ENCODE measurements at places on chromosomes 7 and 10.

DNA sequence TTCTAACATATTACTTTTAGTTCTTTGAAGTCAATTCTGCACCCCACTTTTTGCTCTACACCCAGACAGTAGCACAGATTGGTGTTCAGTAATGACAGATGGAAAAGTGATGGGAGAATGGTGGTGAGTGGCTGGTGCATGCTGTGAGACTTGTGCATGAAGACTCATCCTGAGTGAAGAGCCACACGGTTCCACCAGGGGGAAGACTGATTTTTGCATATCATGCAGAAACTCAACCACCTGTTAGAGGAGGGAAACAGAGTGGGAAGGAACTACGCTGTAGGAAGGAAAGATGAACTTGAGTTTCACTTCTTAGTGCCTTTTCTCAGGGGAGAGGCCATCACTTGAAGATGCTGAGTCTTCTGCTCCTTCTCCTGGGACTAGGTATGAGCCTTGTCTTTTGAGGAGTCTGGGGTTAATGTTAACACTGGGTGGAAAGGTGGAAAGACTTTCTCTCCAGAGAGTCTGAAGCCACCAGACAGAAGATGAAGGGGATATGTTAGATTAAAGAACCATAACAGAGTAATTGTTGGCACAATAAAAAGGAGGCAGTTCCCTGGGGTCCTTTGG, 9.3 kb upstream of the PRSS1 start:
- DNase-seq, result no peak

GRCh38 chr7:78066599-78066998, 268.0 kb downstream of the PHTF2 start:
- DNase-seq, result no peak

DNA sequence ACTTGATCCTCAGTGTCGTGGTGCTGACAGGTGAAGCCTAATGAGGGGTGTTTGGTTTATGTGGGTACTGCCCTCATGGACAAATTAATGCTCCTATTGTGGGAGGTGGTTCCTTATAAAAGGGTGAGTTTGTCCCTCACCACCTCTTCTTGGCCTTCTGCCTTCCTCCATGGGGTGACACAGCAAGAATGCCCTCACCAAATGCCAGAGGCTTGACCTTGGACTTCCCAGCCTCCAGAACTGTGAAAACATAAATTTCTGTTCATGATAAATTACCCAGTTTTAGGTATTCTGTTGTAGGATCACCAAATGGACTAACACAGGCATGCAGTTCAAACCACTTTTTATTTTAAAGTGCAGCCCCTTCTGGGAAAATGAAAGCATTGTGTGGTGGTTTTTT, 39.4 kb downstream of the BAMBI start:
- no peak for DNase-seq

- DNase-seq, result no peak
These were observed 164.4 kb downstream of the ELMO1 start for GRCh38 chr7:37284285-37284684.

GRCh38 chr10:52598936-52599335, 173.6 kb downstream of the MBL2 start:
- no peak for DNase-seq

GRCh38 chr10:3779158-3779741, 5.8 kb downstream of the KLF6 start:
- no peak for DNase-seq

- DNase-seq, result no peak
These were observed 56.1 kb downstream of the ABI1 start for GRCh38 chr10:26804418-26805393.

GRCh38 chr10:50469288-50469687, 154.5 kb downstream of the SGMS1 start:
- DNase-seq, result no peak

GRCh38 chr10:124348801-124349200, 69.9 kb downstream of the OAT start:
- DNase-seq, result no peak

DNA sequence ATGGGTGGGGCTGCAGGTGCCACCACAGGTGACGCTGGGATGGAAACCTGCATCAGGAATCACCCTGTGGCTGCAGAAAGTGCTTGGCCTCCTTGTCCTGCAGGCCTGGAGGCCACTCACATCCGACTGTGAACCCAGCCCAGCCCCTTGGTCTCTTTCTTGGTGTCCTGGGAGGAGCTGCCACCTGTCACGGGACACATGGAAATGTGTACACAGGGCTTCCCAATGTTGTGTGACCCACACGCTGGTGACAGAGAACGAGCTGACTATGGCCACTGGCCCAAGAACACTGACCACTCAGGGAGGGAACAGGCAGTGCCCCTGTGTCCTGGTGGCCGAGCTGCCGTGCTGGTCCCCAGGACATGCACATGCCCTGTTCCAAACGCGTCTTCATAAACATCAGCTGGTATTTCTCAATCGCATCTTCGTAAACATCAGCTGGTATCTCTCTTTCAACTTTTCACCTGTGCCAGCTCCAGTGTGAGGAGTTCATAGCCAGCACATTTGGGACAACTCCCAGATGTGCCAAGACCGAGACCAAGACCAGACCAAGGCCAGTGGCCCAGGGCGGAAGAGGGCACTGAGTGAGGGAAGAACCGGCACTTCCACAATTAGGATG, 57.9 kb upstream of the INPP5A start:
- no peak for DNase-seq

DNA sequence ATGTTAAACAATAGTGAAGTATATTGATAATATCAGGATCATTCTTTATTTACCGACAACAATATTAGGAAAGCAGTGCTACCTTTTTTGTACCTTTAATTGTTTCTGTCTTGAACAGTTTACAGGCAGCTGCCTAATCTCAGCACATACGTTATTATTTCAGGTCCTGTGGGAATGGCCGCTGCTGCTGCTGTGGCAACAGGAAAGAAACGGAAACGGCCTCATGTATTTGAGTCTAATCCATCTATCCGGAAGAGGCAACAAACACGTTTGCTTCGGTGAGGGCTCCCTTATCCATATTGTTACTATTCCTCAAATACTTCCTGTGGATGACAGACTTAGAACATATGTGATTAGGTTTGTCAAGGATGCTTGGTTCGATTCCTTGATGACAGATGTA, 59.7 kb downstream of the NRF1 start:
- DNase-seq, result no peak

DNA sequence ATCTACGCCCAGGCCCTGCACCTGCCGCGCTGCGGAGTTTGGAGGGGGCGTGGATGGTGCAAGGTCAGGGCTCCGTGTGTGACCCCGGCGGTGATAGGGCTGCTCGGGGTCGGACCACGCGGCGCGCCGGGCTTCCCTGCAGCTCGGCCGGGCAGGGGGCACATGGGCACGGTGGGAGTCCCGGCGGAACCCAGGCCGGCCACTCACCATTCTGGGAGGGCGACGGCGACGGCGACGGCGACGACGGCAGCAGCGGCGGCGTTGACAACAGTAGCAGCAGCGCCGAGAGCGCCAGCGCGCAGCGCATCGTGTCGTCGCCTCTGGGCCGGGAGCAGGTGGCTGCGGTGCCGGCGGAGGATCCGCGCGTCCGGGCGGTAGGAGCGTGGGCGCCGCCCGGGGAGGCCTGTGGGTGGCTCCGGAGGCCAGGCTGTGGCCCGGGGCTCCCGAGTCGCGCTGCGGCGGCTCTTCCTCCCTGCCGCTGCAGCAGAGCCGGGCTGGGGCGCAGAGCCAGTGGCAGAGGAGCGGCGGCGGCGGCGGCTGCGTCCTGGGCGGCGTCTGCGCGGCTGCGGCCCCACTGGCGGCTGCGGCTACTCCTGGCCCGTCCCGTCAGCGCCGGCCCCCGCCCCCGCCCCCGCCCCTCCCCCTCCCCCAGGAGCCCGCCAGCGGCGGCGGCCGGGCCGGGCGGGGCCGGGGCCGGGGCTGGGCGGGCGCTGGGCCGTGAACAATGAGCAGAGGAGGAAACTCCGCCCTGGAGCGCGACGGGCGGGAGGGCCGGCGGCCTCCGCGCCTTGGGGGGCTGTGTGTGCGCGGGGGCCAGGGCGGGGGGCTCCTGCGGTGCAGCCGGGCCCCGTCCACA, at the start of gene PODXL:
PODXL (minus strand) TSS at position 576 of the 856 bp plus-strand sequence; CDS start at position 307, 269 bp downstream.
- peak; percentile 47 for DNase-seq

DNA sequence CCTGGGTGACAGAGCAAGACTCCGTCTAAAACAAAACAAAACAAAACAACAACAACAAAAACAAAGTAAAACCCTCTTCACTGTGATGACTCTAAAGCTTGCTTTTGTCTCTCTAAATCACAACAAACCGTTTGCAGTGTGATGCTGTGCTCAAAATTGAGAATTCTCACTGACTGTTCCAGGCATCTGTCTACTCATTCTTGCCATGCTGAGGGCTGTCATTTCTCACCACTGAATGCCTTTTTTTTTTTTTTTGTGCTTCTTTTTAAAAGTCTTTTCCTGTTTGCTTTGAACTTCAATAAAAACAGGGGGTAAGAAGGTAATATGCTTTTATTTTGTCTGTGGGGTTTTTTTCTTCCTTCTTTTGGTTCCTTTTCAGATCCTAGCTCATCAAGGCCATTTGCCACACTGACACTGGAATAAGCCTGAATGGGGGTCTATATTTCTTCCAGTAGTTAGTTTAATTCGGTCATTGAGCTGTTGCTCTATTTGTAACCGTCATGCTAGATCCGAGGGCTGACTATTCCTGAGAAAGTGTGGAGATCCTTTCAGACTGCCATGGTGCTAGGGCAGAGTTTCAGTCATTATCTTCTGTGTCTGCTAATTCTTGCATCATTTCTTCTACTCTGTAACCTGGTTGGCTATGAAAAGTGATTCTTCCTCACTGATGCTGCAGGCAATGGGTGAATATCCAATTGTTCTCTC, 10.6 kb downstream of the FAS start:
- DNase-seq, result no peak

- DNase-seq, result no peak
These were observed 81.6 kb downstream of the UNCX start for GRCh38 chr7:1314021-1314907.

DNA sequence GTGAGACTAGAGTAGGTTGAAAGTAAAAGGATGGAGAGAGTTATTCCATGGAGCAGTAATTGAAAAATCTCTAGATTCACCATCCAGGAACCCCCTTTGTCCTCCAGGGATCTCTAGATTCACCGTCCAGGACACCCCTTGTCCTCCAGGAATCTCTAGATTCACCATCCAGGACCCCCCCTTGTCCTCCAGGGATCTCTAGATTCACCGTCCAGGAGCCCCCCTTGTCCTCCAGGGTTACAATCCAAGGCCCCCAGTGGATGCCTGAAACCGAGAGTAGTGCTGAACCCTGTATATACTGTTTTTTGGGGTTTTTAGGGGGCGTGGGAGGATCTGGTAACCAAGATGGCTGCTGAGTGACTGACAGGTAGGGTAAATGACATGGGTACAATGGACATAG, 38.3 kb upstream of the PPP2R2D start:
- DNase-seq, result no peak

- DNase-seq, result no peak
These were observed 26.2 kb upstream of the EBLN1 start for GRCh38 chr10:22244001-22244400.

GRCh38 chr10:74924251-74924963, 98.0 kb downstream of the KAT6B start:
- DNase-seq, result peak; percentile 72

DNA sequence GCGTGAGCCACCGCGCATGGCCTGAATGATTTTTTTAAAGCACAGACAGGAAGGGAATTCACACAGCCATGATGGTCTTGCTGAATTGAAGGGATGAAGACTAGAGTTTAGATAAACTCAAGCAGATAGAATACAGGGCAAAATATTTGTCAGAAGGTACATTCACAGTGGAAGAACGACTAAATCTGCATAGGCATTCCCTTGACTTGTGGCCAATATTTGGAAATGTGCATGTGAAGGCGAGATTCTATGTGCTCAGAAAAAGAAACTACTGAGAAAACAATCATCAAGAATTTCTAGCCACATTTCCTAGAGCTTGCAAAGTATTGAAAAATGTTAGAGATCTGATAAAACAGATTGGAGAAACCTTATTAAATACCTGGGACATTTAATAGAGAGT, 1166.2 kb downstream of the DNAJB9 start:
- no peak for DNase-seq

- DNase-seq, result peak; percentile 11
These were observed 11.6 kb downstream of the PAPSS2 start for GRCh38 chr10:87671139-87671815.

- no peak for DNase-seq
These were observed 50.8 kb downstream of the SLIT1 start for GRCh38 chr10:97134983-97135382.

- peak; percentile 4 for DNase-seq
These were observed 102.3 kb downstream of the SLC25A13 start for GRCh38 chr7:96219378-96220130.

Measured in inflammatory macrophage treated with lipopolysaccharide for 4 hours (primary cell).